ENCODE measurements at places on chromosomes 5 and 9.

DNA sequence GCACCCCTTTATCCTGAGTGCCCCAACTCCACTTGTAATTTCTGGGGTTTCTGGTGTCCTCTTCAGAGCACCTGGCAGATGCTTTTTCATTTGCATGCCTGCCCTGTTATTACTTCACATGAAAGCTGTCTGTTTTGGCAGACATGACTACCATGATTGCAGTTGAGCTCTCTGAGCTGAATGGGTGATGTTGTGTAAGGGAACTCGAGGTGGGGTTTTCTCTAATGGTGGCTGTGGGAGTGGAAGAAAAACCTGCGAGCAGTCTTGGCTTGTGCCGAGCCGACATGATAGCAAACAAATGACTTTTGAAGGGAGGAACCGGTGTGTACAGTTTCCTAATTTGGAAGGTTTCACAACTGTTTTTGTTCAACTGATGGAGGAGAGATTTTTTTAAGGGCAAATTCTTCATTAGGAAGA lies 196.2 kb downstream of the AOPEP start:
- DNase-seq, result no peak

GRCh38 chr5:80326468-80326867 lies 6.7 kb downstream of the SPZ1 start:
- DNase-seq, result no peak

DNA sequence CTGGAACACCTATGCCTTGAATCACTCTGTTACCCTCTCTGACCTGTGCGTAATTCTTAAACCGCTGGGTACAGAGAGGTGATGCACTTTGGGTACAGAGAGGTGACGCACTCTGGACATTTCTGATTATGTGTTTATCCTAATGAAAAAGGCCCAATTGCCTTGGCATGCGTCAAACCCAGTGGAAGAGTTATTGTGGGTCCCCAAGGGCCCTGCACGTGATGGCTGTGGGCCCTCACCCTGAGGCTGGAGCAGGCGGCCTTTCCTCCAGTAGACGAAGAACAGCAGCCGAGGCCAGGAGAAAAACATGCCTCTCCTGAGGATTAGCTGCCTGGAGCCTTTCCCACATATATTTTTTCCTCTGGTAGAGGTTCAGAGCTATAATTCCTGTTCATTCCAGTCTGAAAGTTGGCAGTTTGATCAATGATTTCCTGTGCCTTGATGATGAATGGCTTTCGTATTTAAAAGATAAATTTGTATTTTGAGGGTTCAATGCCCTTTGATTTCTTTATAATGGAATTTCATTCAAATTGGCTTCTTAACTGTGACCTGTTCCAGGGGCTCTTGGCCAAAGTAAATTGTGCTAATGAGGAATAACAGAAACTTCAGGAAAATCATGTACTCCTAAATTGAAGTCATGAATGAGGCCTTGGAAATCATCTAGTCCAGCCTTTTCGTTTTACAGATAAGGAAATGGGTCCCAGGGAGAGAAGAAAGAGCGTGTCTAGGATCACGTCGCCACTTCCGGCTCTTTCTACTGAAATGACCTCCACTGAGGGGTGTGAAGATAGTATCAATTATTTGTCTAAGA lies 22.8 kb downstream of the ACER2 start:
- DNase-seq, result no peak

DNA sequence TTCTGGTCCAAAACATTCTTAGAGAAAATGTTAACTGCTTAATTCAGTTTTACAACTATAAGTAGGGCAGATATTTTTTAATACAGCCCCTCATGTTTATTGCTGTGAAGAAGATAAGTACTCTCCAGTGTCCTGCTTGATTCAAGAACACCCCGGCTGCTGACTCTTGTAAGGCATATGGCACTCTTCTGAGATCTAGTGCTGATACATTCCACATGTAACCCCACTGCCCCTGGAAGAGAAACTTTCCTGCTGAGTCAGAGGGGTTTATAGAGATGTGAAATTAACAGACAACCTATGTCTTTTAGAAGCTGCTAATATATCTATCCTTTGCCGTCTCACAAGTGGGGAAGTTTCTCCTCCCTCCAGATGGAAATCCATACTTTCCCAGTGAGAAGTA lies 1.0 kb upstream of the MINAR2 start:
- DNase-seq, result no peak

- no peak for DNase-seq
These were observed 281.3 kb downstream of the ARHGAP26 start for GRCh38 chr5:143051244-143052058.

DNA sequence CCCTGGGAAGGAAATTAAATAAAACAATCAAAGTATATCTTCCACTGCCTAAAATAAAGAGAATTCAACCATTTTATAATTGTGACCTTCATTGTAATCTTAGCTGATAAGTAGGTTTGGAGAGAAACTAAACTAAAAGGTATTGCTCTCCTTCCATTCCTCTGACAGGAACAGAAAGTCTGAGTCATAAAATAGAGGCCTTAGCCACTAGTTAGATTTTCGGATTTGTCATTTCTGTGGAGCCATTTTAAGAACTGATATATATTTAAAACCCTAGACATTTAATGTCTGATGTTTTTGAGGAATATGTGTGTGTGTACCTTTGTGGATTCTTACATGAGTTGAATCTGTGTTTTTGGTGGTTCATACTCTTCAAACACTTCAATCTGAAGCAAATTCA lies 11.8 kb upstream of the TMC1 start:
- DNase-seq, result no peak

DNA sequence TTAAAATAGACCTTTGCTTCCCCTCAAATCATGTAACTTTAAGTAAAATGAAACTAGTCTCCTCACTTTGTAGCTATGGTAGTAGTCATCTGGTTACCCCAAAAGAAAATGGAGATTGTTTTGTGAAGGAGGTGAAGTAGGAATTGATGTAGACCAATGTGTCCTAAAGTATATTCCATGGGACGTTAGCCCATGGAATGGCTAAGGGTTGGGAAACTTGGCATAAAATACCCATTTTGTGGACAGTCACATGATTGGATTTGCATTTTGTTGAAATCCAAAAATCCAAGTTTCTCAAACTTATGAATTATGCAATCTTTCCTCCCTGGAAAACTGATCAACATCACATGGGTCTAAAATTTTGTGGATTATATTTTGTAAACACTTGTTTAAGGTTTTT lies 290.6 kb downstream of the OSTF1 start:
- no peak for DNase-seq

- DNase-seq, result no peak
These were observed 72.9 kb downstream of the ARHGEF37 start for GRCh38 chr5:149654231-149654630.

DNA sequence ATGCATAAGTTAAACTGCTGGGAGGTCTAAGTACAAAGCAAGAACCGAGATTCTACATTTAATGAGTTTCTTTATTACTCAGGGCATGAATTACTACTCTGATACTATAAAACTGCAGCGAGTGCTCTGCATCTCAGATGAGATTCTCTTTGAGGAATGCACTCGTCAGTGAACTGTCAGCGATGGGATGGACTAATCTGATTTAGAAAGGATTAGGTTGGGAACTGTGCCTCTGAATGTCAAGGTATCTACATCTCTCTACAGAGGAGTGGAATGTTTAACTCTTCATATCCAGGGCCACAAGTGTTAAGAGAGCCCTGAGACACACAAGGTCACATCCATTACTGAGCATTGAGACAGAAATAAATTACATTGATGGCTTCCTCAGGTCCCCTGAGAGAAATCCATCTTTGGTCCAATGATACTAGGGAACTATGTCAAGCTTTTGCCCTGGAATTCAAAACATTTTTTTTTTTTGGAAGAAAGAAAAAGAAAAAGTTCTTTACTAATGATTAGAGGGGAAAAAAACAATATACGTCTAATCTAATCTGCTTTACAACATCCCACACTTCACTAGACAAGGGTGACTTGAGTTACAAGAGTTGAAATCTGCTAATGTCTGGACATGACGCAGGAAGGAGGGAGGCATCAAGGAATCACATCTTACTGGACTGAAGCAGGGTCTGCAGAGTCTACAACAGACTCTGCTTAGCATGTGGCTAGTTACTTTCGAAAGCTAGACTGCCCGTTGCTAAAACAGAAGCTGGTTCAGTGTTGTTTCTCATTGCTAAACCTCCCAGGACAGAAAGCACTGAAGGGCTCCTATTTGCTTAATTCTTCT lies 270.0 kb upstream of the TLE4 start:
- DNase-seq, result no peak

- DNase-seq, result no peak
These were observed 137.3 kb upstream of the ANKH start for GRCh38 chr5:15008921-15009320.

- DNase-seq, result no peak
These were observed 71.4 kb upstream of the STXBP1 start for GRCh38 chr9:127540664-127541041.

- no peak for DNase-seq
These were observed 447.0 kb downstream of the PLK2 start for GRCh38 chr5:58012801-58013315.

- no peak for DNase-seq
These were observed 4.3 kb upstream of the LNPEP start for GRCh38 chr5:96931605-96932004.

GRCh38 chr5:64775291-64775690 lies 6.6 kb downstream of the CWC27 start:
- no peak for DNase-seq

GRCh38 chr9:12916042-12916441 lies 141.2 kb downstream of the LURAP1L start:
- no peak for DNase-seq

DNA sequence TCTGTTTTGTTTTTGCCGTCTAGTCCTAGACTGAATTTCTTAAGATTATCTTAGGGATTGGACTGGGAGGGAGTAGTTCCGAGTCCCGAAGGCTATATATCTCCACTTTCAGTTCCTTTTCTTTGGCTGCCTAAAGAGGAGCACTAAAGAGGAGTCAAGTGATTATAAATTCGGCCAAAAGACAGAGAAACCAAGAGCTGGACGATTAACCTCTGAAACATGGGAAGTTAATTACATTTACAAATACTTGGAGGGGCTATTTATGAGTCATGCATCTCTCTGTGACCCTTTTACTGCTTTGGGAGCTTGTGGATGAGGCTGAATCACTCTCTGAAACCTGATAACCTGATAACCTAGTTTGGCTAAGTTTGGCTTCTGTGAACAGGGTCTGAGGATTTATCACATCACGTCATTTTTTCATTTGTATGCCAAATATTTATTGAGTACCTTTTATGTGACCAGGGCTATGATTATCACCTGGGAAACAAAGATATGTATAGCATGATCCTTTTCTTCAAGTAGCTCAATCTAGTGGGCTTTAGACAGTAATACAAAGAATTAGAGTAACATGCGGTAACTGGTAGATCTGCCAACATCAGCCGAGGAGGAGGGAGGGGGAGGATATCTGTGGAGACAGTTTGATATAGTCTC lies 180.9 kb downstream of the CD180 start:
- no peak for DNase-seq

- no peak for DNase-seq
These were observed 198.1 kb downstream of the ENC1 start for GRCh38 chr5:74442466-74442865.

GRCh38 chr9:130847306-130848217 lies 12.5 kb downstream of the ABL1 start:
- DNase-seq, result no peak

- no peak for DNase-seq
These were observed 46.0 kb downstream of the ADAMTS19 start for GRCh38 chr5:129506086-129506485.

DNA sequence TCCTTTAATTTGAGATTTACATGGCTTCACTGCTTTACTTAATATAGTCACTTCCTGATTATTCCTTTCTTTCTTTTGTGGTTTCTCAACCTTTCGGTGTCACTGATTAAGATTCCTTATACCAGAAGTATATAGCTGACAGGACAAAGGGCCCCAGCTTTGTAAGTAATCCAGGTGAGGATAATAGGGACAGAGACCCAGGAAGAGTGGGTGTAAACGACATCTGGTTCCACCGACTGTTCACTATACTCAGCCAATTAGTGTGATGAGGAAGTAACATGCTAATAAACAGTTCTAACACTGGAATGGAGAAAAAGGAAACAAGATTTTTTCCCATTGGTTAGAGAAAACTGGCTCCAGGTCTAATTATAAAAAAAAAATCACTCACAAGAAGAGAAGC lies 286.3 kb upstream of the EFNA5 start:
- no peak for DNase-seq

- DNase-seq, result no peak
These were observed 69.9 kb downstream of the PSAT1 start for GRCh38 chr9:78366827-78367226.

DNA sequence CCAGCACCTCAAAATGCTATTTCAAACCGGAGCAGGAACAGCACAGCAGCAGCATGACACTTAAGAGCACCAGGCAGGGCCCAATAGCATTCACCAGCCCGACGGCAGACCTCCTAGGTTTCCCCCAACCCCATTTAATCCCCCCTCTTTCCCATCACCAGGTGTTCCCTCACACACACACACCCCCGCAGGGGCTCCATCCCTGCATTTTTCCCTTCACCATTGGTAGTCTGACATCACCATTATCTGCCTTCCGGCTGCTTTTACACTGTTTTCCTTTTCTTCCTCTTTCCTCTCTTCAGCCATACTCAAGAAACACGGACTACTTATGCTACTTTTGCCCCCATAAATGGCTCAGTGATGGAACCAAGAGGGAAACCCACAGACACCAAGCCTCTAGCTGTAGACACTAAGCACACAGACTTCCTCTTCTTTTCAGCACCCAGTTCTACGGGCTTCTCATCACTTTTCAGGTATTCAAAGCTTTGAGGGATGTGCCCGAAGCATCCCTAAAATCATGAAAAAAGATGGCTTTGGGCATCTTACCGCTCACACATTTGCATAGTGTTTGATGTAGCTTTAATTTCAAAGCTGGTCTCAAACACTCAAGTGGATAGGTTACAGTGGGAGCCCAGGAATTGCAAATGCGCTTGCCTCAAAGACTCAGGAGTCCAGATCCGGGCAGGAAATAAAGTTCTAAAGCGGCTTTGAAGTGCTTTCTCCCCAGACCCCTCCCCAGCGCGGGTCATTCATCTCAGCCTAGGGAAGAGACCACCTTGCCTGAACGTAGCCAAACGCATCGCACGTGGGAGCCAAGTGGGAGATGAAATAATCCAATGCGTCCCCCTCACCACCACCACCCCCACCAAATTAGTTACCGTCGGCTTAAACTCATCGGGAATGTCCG lies 141.5 kb downstream of the TSSK1B start:
- DNase-seq, result no peak

- DNase-seq, result no peak
These were observed at the start of gene PARP8 for GRCh38 chr5:50666261-50667022. TSS of gene PARP8 (plus strand) at chr5:50666637. CDS start at chr5:50667096, 459 bp downstream.

DNA sequence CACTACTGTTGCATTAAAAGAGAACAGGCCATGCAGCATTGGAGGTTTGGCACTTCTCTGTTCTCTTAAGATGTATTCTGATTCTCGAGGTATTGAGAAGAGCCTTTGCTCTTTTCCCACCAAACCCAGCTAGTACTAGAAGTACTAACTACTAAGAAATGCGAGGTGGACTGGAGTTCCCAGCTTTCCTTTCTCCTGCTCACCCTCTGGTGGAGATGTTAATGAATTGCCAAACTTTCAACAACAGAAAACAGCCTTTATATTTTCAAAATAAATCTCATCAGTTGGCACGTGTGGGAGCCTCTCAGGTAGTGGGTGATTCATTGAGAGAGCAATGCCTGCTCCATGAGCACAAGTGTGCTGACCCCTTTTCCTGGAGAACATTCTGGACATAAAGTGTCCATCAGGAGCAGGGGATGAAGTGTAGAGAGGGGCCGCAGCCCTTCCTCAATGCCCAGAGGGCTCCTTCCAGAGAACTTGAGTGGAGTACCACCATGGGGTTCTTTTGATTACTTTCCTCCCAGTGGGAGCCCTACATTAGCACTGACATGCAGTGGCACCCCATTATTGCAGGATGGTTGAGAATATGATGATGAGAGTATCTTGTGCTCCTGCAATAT lies 45.7 kb downstream of the TMEM174 start:
- DNase-seq, result no peak
